SJSA1 (cell line): ENCODE measurements at places on chromosomes 2 and 18. TPM values are rescaled to one million over a fixed set of nuclear protein-coding genes. Genes with fewer than 3 reads are reported as not detected.

Gene DIPK1C
- not detected in 2 replicates for total RNA-seq

Gene MYOM1
- not detected in 2 replicates for total RNA-seq

Gene WNT10A
- total RNA-seq, result not detected in 2 replicates

Gene CYS1
- total RNA-seq, result 13.7 and 21.3 TPM in 2 replicates

DNA sequence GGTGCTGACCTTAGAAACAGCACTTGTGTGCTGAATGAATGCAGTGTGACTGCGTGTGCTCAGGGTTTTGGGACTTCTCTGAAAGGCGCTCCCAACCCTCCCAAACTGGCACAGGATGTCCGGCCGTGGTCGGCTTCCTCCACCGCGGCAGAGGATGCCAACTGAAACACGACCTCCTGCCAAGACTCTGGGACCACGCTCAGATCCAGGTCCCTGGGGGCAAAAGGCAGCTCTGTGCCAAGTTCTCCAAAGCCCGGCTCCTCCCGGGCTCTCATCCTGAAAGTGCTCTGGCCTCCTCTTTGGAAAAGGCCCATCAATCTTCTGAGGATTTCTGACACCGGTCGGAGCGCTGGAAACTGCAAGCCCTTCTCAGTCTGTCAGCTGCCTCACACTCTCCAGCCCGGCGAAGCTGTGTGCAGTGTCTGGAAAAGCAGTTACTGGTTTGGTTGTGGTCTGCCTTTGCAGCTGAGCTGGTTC is 32.3 kb upstream of the ZBTB7C start:
- no peak for DNase-seq

DNA sequence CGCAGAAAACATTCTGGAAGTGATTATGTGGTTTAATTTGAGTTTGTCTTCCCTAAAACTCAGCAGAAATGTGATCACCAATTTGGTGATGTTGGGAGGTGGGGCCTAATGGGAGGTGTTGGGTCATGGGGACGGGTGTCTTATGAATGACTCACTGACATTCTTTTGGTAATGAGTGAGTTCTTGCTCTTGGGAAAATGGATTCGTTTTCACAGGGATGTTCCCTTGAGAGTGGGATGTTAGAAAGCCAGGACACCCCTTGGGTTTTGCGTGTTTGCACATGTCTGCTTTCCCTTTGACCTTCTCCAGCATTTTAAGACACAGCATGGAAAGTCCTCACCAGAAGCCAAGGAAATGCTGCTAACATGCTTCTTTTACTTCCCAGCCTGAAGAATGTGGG is 321.5 kb upstream of the NT5C1B start:
- DNase-seq, result peak; percentile 46
